ENCODE measurements at places on chromosomes 2 and 18.
A peak's percentile ranks its signal among the peaks of the same experiment; 100 is the strongest.

- peak; percentile 63 for DNase-seq
Measured at GRCh38 chr2:26299471-26300101, 46.4 kb upstream of the SELENOI start.

DNA sequence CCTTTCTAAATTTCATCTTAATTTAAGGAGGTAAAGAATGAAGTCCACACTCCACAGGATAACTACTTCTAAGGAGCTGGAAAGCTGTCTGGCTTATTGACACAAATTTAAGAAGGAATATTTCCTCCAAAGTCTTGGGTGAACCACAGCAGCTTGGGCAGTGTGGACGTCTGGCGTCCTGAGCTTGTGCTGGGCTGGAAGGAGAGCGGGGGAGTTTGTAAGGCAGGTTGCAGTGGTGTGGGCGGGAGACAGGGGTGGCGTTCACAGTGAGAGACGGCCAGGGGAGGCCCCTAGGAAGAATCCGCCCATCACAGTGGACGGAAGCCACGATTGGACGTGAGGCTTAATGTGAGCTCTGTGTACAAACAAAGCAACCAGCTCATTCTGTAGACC is 25.7 kb downstream of the ADI1 start:
- DNase-seq, result peak; percentile 79

DNA sequence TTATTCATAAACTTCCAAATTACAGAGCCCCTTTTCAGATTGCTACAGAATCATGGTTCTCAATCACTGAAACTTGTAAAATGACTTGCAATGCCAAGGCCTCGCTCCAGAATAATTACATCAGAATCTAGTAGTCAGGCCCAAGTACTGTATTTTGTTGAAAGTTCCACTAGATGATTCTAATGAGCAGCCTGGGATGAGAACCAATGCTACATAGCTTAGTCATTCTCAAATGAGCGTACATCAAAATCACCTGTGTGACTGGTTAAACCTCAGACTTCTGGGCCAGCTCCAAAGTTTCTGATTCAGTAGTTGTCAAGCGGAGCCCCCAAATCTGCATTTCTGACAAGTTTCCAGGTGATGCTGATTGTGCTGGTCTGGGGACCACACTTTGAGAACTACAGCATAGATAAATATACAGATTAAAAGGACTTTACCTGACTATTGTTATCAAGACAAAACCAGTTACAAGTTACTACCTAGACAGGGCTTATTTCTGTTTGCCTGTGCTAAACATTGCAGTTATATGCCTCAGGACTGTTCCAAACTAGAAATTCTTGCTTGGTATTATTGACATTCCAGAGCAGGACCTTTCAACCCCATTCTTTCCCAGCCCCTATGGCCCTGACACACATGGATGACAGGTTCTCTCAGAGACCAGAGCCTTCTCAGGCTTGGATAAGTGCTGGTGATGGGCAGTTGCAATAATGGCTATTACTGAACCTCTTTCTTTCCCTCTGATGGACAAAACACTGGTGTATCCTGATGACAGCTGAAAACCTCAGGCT is 83.1 kb downstream of the UPP2 start:
- no peak for DNase-seq

DNA sequence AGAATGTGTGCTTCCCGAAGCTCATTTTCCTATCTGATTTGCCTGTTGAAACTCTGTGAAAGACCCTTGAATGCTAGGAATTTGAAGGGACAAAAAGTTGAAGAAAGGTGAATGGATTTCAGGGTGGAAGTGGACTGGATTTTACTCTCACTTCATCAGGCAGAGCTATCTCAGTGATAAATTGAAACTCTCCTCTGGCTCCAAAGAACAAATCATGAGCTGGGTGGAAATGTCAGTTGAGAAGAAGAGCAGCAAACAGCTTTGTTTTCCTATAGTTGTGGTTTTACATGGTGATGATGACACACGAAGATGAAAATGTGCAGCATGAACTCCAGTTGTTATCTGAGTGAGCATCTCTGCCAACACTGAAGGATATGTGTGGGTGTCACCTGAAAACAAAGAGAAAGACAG is 34.4 kb downstream of the CD28 start:
- peak; percentile 76 for DNase-seq

DNA sequence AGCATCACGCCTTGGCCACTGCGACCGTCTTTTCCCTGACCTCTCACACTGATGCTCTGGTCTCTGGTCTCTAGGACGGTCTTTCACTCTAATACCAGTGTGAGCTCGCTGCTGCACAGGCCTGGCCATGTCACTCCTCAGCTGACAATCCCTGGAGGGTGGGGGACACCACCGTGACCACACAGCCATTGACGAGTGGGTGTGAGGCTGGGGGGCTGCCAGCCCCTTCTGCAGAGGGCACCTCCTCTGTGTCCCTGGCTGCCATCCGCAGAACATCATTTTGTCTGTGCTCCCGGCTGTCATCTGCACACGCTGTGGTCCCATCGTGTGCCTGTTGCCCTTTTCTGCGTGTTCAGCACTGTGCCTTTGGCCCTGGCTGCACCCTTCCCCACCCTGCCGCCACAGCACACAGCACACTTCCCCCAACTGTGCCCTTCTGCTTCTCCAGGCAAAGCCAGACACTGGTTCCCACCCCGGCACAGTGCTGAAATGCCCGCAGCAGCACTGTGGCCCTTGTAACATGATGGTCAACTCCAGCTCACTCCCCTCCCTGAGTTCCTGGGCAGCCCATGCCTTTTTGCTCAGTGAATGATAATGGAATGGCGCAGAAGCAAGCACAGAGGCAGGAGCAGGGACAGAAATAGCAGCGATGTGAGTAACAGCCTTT is 30.4 kb upstream of the INHBB start:
- DNase-seq, result no peak

Data from fibroblast of mammary gland (primary cell).